ENCODE measurements at places on chromosomes 7 and 10.

DNA sequence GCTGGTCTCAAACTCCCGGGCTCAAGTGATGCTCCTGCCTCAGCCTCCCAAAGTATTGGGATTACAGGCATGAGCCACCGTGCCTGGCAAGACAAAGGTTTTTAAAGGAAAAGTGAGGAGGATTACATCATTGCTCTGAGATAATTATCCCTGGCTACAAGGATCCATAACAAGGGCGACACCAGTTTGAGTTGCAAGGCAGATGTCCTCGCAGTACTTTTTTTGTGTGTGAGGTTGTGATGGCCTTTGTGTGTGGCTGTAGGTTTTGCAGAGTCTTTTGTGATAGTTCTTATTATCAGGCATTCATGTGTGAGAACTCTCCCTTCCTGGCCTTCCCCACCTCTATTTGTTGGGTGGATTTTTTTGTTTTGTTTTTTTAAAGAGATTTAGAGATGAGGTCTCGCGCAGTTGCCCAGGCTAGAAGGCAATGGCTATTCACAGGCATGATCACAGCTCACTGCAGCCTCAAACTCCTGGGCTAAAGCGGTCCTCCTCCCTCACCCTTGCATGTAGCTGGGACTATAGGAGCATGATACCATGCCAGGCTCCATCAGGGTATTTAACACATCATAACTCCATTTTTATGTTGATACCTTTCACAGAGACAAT, 10.0 kb downstream of the BTBD16 start:
- no peak for DNase-seq

- peak; percentile 63 for DNase-seq
These were observed 182.7 kb upstream of the LYZL2 start for GRCh38 chr10:30812018-30812851.

DNA sequence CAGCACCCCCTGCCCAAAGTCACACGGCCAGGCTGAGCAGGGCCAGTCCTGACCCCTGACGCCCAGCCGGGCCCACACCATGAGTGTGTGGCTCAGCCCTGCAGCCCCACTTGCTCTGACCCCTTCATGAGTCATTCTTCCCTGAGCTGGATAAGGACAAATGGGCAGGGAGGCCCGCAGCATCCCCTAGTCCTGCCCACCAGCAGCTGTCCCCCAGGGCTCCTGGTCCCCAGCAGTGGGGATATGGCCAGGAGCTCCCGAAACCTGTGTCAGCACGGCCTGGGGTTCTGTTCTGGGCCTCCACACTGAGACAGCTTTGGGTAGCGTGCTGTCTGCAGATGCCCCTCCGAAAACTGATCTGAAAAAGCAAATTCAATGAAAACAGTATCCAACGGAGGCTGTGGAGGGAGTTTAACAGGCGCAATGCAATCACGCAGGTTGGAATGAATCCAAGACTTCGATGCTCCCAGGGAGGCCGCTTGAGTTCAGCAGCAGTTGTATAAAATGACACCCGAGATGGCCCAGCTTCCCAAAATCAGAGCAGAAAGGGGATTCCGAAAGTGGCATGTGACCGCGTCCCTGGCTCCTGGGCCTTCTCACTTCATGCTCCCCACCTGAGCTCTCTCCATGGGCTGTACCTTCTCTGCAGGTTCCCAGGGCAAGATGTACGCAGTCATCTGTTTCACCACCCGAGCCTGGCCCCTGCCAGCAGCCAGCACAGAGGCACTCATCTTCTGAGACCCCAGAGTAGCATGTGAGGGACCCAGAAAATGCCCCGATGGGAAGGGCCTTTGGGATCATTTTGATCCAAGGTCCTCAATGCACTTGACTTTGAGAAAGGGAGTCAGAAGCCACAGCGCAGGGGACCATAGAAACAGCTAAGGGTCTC, 214.1 kb downstream of the USP6NL start:
- DNase-seq, result no peak

DNA sequence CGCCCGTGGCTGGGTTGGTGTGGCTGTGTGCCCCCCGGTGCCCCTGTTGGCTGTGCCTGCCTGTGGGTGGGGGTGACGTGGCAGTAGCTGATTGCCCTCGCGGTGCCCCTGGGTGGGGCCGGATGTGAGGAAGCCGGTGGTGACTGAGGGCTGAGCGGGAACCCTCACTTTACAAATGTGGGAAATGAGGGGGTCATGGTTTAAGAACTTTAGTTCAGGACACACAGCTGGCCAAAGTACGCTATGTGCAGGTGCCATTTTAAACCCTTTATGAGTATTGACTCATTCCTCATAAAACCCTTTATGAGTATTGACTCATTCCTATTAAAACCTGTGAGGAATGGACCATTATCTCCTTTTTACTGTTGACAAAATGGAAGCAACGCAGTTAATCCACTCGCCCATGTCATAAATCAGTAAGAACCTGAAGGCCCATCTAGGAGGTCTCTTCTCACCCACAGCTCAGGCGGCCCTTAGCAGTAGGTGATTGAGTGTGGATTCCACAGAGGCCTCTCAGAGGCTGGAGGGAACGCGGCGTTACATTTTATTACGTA, 290.1 kb upstream of the COBL start:
- no peak for DNase-seq

DNA sequence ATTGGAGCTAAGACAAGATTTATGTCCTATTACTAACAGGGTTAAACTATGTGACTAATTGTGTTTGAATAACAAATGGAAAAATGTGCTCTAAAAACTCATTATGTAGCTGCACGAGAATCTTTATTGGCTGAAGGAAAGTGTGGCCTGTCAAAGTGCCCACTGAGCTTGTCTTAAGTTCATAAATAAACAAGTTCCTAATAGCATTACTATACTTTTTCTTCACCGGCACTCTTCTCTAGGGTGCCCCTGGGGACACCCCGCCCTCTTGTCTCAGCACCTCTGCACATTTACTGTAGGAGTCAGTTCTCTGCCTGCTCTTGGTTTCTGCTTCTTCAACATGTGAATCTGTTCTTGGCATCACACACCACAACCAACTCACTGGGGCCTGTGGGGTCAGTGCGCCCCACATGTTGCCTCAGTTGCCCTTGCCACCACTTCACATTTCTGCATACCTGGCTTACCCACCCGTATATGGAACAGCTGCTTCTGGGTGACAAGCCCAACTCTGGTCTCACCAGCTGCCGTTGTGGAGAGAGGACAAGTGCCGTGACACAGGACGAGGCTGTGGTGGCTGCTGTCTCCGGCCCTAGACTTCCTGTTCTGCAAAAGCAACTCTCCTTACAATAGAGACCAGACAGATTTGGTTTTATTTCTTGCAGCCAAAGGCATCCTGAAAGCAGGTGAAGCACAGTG, 96.3 kb upstream of the DDC start:
- DNase-seq, result no peak

DNA sequence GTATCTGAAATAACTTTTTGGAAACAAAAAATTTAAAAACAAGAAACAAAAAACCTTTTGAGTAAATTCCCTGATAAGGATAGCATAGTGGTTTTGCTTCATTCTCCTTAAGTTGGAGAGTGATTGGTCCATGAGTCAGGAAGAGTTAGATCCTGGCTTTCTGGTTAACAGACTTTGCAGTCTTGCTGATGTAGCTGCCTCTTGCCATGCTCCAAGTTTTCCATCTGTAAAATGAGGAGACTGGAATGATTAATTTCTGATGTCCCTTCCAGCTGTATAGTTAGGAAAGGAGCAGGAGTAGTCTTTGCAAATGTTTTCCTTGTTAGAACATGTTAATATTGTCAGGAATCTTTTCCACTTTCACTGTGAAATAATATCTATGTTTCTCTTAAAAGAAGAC, 266.6 kb downstream of the DNAJB9 start:
- no peak for DNase-seq

GRCh38 chr7:30062587-30062986, 34.4 kb downstream of the PLEKHA8 start:
- no peak for DNase-seq

DNA sequence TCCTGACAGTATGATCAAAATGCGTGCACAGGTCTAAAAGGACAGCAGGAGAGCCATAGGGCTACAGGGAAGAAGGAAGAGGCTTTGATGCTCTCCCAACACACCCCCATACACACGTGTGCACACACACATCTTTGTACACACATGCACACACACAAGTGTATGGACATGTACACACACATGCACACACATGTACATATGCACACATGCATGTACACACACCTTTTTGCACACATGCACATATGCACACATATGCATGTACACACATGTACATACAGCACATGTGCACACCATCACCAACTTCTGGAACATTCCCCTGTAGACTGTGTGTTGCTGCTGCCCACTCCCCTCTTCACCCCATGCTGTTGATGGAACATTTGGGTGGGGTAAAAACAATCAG, 255.6 kb upstream of the CTBP2 start:
- DNase-seq, result no peak

- no peak for DNase-seq
These were observed 110.1 kb upstream of the GPR22 start for GRCh38 chr7:107359520-107360316.

GRCh38 chr7:96241855-96242254, 80.0 kb downstream of the SLC25A13 start:
- no peak for DNase-seq

- no peak for DNase-seq
These were observed 32.3 kb downstream of the RASGEF1A start for GRCh38 chr10:43234471-43235041.

DNA sequence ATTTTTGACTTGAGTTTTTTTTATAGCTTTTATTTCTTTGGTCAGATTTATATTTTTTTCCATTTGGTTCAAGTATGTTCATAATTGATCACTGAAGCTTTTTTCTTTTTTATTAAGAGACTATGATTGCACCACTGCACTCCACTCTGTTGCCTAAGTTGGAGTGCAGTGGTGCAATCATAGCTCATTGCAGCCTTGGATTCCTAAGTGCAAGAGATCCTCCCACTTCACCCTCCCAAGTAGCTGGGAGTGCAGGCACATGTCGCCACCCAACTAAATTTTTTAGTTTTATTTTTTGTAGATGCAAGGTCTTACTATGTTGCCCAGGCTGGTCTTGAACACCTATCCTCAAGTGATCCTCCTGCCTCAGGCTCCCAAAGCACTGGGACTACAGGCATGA, 97.7 kb upstream of the KIF5B start:
- DNase-seq, result no peak

GRCh38 chr7:96076350-96076707, 245.6 kb downstream of the SLC25A13 start:
- DNase-seq, result no peak

DNA sequence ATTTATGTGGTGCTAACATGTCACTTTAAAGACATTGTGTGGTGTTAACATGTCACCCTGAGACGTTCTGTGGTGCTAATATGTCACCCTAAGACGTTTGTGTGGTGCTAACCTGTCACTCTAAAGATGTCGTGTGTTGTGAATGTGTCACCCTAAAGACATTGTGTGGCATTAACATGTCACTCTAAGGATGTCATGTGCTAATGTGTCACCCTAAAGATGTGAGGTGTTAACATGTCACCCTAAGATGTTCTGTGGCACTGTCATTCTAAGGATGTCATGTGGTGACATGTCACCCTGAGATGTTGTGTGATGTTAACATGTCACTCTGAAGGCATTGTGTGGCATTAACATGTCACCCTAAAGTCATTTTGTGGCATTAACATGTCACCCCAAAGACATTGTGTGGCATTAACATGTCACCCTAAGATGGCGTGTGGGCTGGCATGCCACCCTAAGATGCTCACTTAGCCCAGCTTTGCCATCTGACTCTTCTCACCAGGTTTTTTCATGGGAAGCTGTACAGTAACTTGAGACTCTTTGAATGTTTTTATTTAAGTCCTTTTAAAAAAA, 45.6 kb downstream of the LANCL2 start:
- DNase-seq, result no peak

GRCh38 chr7:17020250-17020649, 138.5 kb upstream of the AGR3 start:
- no peak for DNase-seq

GRCh38 chr7:87671-88070, 104.7 kb upstream of the FAM20C start:
- no peak for DNase-seq

GRCh38 chr7:70620333-70621055, 511.4 kb upstream of the GALNT17 start:
- no peak for DNase-seq

- DNase-seq, result no peak
These were observed 89.3 kb downstream of the CCNY start for GRCh38 chr10:35425595-35425994.

- no peak for DNase-seq
These were observed 66.1 kb downstream of the RBM33 start for GRCh38 chr7:155710530-155710929.

DNA sequence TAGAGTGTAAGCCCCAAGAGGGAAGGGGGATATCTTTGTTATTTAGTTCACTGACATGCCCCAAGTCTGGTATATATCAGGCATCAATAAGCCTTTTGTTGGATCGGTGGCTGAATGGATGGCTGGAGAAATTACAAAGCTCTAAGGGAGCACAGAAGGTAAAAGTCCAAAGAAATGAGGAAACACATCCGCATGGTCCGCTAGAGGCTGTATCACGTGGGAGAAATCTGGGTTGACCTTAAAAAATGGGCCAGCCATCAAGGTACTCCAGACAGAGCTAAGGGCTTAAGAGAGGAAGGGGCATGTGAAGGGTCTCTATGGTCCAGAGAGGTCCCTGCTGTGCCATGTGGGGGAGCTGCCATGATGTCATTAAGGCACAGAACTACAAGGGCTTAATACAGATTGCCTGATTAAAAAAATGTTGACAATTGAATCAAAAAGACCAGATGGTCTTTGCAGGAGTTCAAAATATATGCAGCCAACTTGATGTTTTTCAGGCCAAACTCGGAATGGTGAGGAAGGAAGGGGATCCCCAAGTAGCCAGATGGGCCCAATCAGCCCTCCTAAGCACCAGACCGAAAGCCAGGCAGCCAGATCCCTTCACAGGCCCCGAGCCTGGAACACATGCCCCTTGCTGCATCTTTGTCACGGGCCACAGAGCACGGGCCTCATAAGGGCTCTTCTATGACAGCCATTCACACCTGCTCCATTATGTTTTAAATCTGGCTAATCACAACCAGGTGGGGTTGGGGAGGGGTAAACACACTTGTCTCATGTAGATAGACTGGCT, 31.9 kb downstream of the SCRN1 start:
- DNase-seq, result no peak

- peak; percentile 63 for DNase-seq
These were observed 167.5 kb upstream of the HABP2 start for GRCh38 chr10:113385021-113385999.

DNA sequence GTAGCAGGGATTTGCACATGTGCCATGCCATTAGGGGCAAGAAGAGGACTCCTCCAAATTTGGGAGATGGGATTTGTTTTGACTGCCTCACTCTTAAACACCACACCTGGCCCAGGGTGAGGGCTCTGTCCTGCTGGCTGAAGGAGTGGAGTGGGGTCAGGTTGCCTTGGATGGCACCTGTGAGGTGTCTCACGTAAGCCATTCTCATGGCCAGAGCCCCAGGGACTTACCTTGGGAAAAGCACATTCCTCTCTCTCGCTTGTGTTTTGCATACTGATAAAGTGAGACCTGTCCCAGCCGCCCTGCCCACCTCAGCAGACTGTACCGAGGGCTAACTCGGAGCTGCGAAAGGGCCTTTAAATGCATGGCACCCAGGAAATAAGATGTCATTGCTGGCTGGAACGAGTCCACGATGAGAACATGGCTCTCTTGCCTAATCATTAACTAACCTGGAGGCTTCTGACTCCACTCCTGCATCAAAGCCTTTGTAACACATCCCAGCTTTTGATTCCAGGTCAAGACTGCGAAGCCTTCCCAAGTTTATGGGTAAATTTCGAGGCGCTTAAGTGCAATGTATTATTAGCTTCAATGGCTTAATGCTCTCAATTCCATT, 184.0 kb upstream of the RNF32 start:
- DNase-seq, result no peak

- DNase-seq, result no peak
These were observed 37.8 kb downstream of the AOAH start for GRCh38 chr7:36686499-36686898.

Measured in retinal pigment epithelial cell (primary cell).